ENCODE measurements at places on chromosomes 3 and 15. TPM values are rescaled to one million over a fixed set of nuclear protein-coding genes. Genes with fewer than 3 reads are reported as not detected.

SMCO1 gene
- polyA plus RNA-seq = not detected

GRCh38 chr15:68201153-68201878, 3.8 kb downstream of the CALML4 start:
- H3K36me3 ChIP-seq = no peaks in the 10 kb centered on the region
- H3K27ac ChIP-seq = no peak overlapping the region
- no peak overlapping the region for H3K4me3 ChIP-seq
- H3K27me3 ChIP-seq = no peaks in the 10 kb centered on the region
- DNase-seq = no peak
- peaks cover 4% of the 10 kb centered on the region for H3K4me1 ChIP-seq

DNA sequence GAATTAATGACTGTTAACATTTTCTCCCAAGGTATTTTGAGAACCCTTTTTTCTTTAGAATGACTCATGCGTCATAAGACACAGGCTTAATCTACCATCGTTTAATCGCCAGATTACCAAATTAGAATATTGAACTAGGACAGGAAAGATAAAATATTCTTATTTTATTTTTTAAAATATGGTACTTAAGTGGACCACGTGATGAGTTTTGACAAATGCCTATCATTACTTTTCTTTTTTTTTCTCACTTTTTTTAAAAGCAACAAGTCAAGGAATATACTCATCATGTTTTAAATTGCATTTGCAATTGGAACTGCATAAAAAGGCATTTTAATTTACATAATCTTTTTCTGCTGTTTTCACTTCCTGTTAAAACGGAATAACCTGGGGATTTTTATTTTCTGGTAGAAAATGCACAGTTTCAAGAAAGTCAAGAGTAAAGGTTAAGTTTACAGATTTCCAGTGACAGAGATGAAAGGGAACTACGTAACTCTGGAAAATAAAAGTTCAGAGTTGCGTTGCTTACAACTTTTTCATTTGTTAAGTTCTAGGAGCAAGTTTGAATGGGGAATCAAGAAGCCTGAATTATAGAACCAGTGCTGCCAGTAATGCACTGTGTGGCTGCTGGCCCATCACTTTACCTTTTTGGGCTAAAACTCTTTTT, 23.6 kb downstream of the SIAH2 start:
- H3K27ac ChIP-seq = peak overlapping the region; percentile 79
- no peaks in the 10 kb centered on the region for H3K36me3 ChIP-seq
- no peaks in the 10 kb centered on the region for H3K27me3 ChIP-seq
- peak; percentile 42 for DNase-seq

CEMIP gene
- polyA plus RNA-seq = 0.05 TPM

GRCh38 chr15:66080717-66081398, 172.7 kb downstream of the MEGF11 start:
- DNase-seq = no peak
- no peak overlapping the region for H3K4me3 ChIP-seq
- H3K36me3 ChIP-seq = no peaks in the 10 kb centered on the region
- H3K4me1 ChIP-seq = no peaks in the 10 kb centered on the region
- no peak overlapping the region for H3K27ac ChIP-seq

DNA sequence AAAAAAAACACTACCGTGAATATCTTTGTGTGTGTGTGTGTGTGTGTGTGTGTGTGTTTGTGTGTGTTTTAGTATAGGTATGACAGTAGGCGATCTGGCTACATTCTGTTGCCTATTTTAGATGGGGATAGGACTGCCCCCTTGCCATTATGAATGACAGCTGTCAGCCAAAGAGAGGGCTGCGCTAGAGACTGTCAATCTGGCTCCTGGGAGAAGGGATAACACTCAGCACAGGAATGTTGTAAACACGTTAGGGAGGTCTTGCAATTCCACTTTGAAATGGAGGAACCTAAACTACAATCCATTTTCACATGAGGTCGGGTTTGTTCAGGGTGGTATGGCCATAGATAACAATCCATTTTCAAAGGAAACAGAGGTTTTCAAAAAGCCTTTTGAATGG, 14.1 kb upstream of the ETV5 start:
- H3K4me3 ChIP-seq = no peak overlapping the region
- peaks cover 57% of the 10 kb centered on the region for H3K27me3 ChIP-seq
- H3K27ac ChIP-seq = no peak overlapping the region
- no peaks in the 10 kb centered on the region for H3K36me3 ChIP-seq
- H3K4me1 ChIP-seq = no peaks in the 10 kb centered on the region

GRCh38 chr15:69002783-69003182, 11.7 kb upstream of the NOX5 start:
- H3K27ac ChIP-seq = no peak overlapping the region
- H3K27me3 ChIP-seq = peaks cover 21% of the 10 kb centered on the region
- H3K36me3 ChIP-seq = peaks cover 8% of the 10 kb centered on the region
- no peak overlapping the region for H3K4me3 ChIP-seq
- no peak for DNase-seq
- no peaks in the 10 kb centered on the region for H3K4me1 ChIP-seq

GNAT1 gene
- polyA plus RNA-seq = not detected

GRCh38 chr3:111884411-111885018, 25.4 kb downstream of the PHLDB2 start:
- H3K27me3 ChIP-seq = no peaks in the 10 kb centered on the region
- peaks cover 3% of the 10 kb centered on the region for H3K4me1 ChIP-seq
- DNase-seq = no peak
- no peak overlapping the region for H3K27ac ChIP-seq
- no peak overlapping the region for H3K4me3 ChIP-seq
